Activated naive CD8-positive, alpha-beta T cell treated with anti-CD3 and anti-CD28 coated beads, Interleukin-2, amount 50 U/mL, for 16 hours (primary cell): ENCODE measurements at places on chromosomes 16 and 17.

GRCh38 chr17:82942166-82943130 lies 102.6 kb upstream of the ZNF750 start:
- no peak for DNase-seq

DNA sequence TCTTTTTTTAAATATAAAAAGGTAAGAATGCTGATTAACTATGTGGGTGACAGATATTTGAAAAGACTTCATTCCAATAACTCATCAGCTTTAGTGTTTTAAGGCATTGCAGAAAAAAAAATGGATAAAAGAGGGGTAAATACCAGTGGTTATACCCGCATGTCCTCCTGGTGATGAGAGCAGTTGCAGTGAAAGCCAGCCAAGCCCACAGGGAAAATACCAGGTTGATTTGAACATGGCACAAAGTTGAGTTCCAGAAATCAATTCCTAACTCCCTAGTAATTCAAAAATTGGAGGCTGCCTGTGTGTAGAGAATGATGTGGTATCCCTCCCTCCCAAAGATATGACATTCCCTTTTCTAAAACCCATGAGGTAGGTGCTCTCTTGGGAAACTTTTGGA lies 453.2 kb upstream of the SOX9 start:
- DNase-seq = no peak

DNA sequence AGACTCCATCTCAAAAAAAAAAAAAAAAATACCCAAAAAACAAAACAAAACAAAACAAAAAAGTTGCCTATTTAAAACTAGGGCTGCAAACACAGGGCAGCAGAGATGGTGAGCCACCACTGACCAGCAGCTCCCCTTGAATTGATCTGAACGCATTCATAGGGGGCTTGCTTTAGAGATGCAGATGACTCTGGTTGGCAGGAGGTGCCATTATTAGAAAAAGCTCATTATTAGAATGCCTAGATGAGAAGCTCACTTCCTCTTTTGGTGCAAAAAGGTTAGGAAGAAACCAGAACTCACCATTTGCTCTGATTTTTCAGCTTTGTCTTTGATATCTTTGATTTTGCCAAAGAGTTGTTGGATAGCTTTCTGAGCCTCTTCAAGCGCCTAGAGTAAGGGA lies 53.1 kb downstream of the VPS53 start:
- DNase-seq = no peak

- DNase-seq = no peak
Measured at GRCh38 chr16:9977333-9977897, 204.8 kb downstream of the GRIN2A start.

- DNase-seq = no peak
Measured at GRCh38 chr17:34850023-34850422, 111.2 kb downstream of the CCT6B start.

GRCh38 chr17:51346218-51346982 lies 86.1 kb downstream of the UTP18 start:
- no peak for DNase-seq

- no peak for DNase-seq
Measured at GRCh38 chr17:75514299-75514918, 928 bp downstream of the CASKIN2 start.

GRCh38 chr16:1331712-1332617 lies 1.5 kb upstream of the BAIAP3 start:
- no peak for DNase-seq

- DNase-seq = no peak
Measured at GRCh38 chr17:45241328-45242028, 19.8 kb downstream of the FMNL1 start.

- no peak for DNase-seq
Measured at GRCh38 chr17:59696682-59697277, 10.4 kb downstream of the PTRH2 start.

GRCh38 chr17:39564211-39564848 lies 43.4 kb downstream of the NEUROD2 start:
- DNase-seq = no peak

DNA sequence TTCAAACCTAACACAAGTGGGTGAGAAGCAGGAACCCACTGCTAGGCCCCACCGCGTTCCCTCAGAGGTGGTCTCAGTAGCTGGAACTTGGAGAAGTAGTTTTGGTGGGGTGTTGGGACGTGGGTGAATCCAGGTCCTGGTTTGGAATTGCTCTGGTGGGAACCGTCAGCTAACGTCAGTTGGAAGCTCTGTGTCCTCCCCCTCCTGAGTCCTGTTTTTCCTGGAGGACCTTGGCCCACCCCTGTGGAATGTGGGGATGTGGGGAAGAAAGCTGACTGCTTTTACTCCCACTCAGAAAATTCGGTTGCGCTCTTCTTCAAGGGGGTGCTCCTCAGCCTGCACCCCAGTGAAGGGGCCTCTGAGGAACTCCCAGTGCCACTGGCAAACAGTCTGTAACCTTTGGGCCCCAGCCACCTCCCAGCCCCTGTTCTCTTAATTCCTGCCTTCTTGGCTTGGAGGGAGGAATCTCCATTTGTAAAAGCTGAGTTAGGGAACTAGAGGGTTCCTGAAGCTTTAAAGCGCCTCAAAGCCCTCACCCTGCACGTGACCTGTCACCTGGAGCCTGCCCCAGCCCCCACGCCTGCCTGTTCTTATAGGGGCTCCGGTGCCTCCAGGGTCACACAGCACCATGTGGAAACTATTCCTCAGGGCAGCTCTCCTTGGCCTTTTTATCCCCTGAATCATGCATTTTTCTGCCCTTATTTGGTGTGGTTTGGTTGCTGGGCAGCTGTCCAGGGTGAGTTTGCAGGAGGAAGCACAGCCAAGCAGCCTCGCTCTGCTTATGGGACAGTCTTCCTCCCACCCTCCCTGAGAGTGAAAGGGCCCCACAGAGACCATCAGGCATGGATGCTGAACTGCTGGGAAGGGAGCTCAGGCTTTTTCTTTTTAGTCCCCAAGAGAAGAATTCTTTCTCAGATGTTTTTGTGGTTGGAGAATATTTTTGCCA lies 16.2 kb upstream of the NAGLU start:
- DNase-seq = no peak

GRCh38 chr17:27756467-27757371 lies 43.6 kb downstream of the NOS2 start:
- DNase-seq = no peak

DNA sequence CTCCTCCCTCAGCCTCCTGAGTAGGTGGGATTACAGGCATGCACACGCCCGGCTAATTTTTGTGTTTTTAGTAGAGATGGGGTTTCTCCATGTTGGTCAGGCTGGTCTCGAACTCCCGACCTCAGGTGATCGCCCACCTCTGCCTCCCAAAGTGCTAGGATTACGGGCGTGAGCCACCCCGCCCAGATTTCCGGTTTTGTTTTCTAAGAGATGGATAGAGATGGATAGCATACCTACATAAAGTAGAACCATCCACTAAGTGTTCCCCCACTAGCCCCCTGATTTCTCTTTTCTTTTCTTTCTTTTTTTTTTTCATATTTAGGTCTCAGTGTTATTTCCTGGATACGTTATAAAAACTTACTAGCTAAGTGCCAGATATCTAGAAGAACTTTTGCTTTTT lies 2.0 kb downstream of the WSB1 start:
- DNase-seq = no peak

GRCh38 chr17:41917679-41918313 lies 955 bp downstream of the ACLY start:
- DNase-seq = no peak

GRCh38 chr16:85564277-85565051 lies 48.7 kb upstream of the GSE1 start:
- DNase-seq = no peak

GRCh38 chr17:69466905-69467667 lies 52.6 kb downstream of the MAP2K6 start:
- no peak for DNase-seq

DNA sequence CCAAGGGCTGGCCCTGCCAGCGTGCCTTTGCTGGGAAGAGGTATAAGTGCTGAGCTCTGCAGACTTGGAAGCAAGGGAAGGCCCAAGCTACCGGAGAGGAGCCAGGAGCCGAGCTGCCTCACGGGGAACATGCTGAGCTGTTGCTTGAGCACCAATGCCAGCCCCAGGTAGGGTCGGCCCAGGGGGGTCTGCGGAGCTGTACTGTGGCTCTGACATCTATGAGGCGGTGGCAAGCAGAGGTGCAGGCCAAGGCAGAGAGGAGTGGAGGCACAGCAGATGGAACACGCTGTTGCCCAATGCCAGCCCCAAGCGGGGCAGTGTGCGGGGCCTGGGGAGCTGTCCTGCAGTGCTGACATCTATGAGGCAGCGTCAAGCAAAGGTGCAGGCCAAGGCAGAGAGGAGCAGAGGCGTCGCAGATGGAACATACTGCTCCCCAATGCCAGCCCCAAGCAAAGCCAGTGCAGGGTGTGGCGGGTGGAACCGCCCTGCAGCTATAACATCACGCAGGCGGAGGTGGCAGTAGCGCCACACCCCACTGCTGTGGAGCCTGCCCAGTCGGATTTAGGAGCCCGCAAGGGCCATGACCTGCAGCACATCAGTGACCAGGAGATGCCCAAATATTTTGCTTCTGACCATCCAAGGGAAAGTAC lies 10.0 kb downstream of the GGA2 start:
- no peak for DNase-seq

- DNase-seq = no peak
Measured at GRCh38 chr17:45889579-45889978, 4.8 kb upstream of the MAPT start.

DNA sequence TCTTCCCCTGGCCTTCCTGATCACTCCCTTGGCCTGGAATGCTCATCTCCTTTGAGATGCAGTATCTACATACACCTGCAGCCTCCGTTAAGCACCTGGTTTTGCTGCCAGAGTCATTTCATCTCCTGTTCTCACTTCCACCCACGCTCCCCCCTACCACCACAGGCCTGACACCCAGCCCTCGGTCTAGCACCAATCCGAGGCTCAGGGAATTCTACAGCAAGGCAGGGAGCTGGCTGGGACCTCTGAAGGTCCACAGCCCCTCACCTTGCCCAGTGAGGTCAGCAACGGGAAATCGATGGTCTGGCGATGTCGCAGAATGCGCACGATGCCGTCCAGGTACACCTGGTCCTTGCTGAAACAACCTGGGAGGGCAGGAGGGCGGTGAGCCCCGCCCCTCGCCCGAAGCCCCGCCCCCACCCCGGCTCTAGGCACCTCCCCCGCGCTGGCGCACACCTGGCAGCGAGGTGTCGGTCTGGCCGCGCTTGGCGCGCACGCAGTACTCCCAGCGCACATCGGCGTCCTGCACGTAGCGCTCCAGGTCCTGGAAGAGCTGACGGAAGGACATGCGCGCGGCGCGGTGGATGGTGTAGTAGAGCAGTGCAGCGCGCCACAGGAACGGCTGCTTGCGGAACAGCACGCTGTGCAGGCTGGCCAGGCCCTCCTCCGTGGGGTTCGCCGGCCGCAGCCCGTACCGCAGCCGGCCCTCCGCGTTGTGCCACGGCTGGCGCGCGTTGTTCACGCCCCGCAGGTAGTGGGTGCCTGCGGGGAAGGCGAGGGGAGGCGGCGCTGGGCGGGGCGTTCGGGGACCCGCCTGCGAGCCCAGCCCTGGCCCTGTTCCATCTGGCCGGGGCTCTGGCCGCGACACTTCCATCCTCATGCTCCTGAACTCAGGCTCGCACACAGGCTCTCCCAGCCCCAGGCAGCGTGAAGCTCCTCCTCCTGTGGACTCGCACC lies 5.7 kb downstream of the MATCAP1 start:
- DNase-seq = no peak

DNA sequence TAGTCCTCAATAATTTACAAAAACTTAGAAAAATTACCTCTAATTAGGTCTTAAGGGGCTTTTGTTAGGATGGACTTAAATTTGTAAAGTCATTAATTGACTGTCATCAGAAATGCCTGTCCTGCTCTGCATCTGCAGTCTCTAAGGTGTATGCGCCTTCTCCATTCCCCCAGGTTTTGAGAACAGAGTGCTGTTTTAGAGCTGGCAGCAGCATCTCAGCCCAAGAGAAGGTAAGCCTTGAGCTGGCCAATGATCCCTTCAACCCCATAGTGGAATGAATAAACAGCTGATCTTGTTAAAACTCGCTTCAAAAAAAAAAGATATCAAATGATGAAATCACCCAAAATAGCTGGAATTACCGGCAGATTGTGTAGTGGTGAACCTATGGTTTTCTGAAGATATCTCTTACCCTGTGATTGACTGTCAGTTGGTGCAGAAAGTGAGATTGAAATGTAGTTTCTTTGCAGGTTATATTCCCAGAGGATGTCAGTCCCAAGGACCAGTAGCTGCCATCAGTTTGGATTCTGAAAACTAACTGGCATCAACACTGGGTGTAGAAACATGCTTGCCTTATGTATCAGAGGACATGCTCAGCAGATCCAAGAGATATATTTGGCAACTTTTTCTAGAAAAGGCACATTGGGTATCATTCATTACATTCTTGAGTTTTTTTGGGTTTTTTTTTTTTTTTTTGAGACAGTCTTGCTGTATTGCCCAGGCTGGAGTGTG lies 25.7 kb downstream of the TRPV2 start:
- DNase-seq = no peak

DNA sequence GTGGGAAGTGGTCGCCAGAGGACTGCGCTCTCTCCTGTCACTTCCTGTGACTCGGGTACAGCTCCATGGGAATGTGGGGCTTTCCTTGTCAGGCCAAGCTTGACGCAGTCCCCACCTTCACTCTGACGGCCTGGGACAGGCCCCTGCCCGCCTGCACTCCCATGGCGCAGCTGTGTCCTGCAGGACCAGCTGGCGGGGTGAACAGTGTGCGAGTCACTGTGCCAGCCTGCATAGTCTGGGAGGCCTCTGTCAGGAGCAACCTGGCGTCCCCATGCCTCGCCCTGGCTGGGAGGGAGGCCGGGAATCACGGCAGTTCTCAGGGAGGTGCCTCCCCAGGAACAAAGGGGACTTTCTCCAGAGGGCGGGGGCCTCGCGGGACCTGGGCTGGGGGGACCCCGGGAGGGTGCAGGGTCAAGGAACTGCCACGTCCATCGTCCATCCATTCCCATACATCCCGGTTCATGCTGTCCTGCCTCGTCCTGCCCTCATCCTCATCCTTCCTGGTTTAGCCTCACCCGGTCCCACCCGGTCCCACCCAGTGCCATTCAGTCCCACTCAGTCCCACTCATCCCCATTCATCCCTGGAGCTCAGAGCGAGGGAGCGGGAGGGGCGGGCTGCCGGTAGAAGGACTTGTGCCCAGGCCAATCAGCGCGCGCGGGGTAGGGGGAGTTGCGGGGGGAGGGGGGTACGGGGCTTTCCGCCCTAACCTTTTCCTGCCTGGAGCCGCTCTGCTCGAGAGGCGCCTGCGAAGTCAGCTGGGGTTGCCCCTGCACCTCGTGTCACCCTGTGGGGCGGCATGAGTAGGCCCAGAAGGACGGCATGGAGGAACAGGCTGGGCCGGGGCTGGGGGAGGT lies 13.4 kb downstream of the FLYWCH1 start:
- DNase-seq = no peak
